Glomerular endothelial cell (primary cell): ENCODE measurements at places on chromosomes 11 and 22. TPM values are rescaled to one million over a fixed set of nuclear protein-coding genes. Genes with fewer than 3 reads are reported as not detected.

TRPM5 gene
- not detected in 2 replicates for total RNA-seq

WBP2NL gene
- 0.41 and 0.97 TPM in 2 replicates for total RNA-seq

SESN3 gene
- 8.9 and 19.8 TPM in 2 replicates for total RNA-seq

CCND1 gene
- total RNA-seq: 580 and 831 TPM in 2 replicates

SCGB1A1 gene
- total RNA-seq: not detected in 2 replicates

DNAJB7 gene
- not detected in 2 replicates for total RNA-seq

EFCAB6 gene
- 0.23 and 2.7 TPM in 2 replicates for total RNA-seq

SLC16A8 gene
- total RNA-seq: not detected in 2 replicates

APOL4 gene
- total RNA-seq: 2.7 and 2.9 TPM in 2 replicates

CAPN5 gene
- 7.1 and 8.8 TPM in 2 replicates for total RNA-seq

MFNG gene
- total RNA-seq: 109 and 152 TPM in 2 replicates

ALDH3B1 gene
- 2.2 and 2.9 TPM in 2 replicates for total RNA-seq

FGF19 gene
- not detected in 2 replicates for total RNA-seq

SCGB1C1 gene
- not detected in 2 replicates for total RNA-seq

MS4A15 gene
- total RNA-seq: not detected in 2 replicates

OVOL1 gene
- not detected in 2 replicates for total RNA-seq

ELFN2 gene
- total RNA-seq: 3.2 and 5.0 TPM in 2 replicates

FUT4 gene
- total RNA-seq: 6.7 and 8.7 TPM in 2 replicates

ZNF202 gene
- 6.9 and 7.3 TPM in 2 replicates for total RNA-seq

TTLL1 gene
- 11.7 and 18.8 TPM in 2 replicates for total RNA-seq

NFAM1 gene
- not detected in 2 replicates for total RNA-seq

TRIM51 gene
- total RNA-seq: not detected in 2 replicates

RAB36 gene
- total RNA-seq: 3.5 and 7.8 TPM in 2 replicates

KDELR3 gene
- 36.2 and 61.1 TPM in 2 replicates for total RNA-seq

CD3D gene
- not detected in 2 replicates for total RNA-seq

JAML gene
- total RNA-seq: not detected in 2 replicates

TUBA8 gene
- total RNA-seq: 0.19 and 1.8 TPM in 2 replicates

OR52N1 gene
- total RNA-seq: not detected in 2 replicates

POU2AF2 gene
- not detected in 2 replicates for total RNA-seq

FLRT1 gene
- not detected in 2 replicates for total RNA-seq

ARHGEF17 gene
- 63.2 and 98.5 TPM in 2 replicates for total RNA-seq

APLNR gene
- total RNA-seq: 0.10 and 0.76 TPM in 2 replicates

ST3GAL4 gene
- 23.5 and 36.6 TPM in 2 replicates for total RNA-seq

SAA2 gene
- 0.87 TPM in 1 of 2 replicates, not detected in the other for total RNA-seq

ASRGL1 gene
- 7.8 and 41.4 TPM in 2 replicates for total RNA-seq

CD6 gene
- total RNA-seq: 0.15 and 1.6 TPM in 2 replicates

PGA5 gene
- not detected in 2 replicates for total RNA-seq

OAF gene
- 52.4 and 85.4 TPM in 2 replicates for total RNA-seq

C22orf31 gene
- not detected in 2 replicates for total RNA-seq

SLC29A2 gene
- 0.48 and 1.2 TPM in 2 replicates for total RNA-seq

KDM4E gene
- total RNA-seq: not detected in 2 replicates

TMEM123 gene
- 149 TPM in 2 replicates for total RNA-seq

BCL2L13 gene
- 49.2 and 59.7 TPM in 2 replicates for total RNA-seq
